Stimulated activated CD8-positive, alpha-beta memory T cell treated with anti-CD3 and anti-CD28 coated beads, Interleukin-4, amount 100 ng/mL, for 4 hours (primary cell): ENCODE measurements at places on chromosomes 7 and 10.

- no peak for DNase-seq
Measured at GRCh38 chr7:157678501-157678900, 341.7 kb downstream of the DNAJB6 start.

GRCh38 chr7:47377741-47378140 lies 204.2 kb downstream of the TNS3 start:
- no peak for DNase-seq

DNA sequence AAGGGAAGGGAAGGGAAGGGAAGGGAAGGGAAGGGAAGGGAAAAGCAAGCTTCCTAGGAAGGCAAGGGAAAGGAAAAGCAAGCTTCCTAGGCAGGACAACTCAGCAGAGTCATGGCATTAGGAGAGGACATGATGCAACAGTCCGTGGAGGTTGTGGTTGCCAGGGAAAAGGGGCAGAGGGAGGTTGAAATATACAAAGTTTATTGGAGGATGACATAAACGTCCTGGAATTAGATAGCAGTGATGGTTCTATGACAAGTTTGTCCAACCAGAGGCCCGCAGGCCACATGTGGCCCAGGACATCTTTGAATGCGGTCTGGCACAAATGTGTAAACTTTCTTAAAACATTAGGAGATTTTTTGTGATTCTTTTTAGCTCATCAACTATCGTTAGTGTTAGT lies 59.8 kb upstream of the OPN4 start:
- DNase-seq: no peak

DNA sequence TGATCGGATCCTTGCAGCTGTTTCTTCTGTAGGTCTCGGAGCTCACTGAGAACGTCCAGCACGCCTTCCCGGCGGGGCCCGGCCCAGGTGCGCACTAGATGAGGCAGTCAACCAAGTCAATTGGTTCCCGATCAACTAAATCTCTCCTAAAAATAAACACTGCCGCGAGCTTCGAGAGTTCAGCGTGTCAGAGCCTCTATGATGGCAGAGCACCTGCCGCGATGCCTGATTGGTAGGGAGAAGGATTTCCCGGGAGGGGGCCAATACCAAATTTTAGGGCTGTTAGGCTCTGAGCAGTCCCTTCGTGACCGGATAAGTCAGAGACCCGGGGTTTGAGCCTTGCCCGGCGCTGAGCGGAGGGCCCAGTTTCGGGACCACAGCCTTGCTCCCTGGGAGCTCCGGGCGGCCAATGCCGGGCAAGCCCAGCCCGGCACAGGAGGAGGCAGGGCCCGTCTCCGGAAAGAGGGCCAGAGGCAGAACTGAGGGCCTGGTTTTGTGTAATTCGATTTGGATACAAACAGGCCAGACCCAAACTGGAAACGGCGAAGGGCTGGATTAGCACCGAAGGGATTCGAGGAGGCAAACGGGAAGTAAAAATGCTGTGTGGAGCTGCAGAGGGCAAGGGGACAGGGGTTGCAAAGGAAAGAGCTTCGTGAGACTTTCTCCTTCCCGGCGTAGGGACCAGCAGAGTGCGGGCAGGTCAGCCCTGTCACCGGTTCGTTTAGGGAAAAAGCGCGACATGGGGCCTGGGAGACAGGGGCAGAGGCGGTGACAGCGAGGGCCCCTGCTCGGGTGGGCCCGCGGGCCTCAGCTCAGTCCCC lies 569 bp downstream of the SLC26A5 start:
- DNase-seq: no peak

- DNase-seq: no peak
Measured at GRCh38 chr7:3349126-3349525, 48.1 kb downstream of the SDK1 start.

- DNase-seq: no peak
Measured at GRCh38 chr7:87316846-87317552, 28.5 kb upstream of the CROT start.

- DNase-seq: no peak
Measured at GRCh38 chr7:7654964-7655715, 14.6 kb downstream of the UMAD1 start.

GRCh38 chr7:96855691-96856090 lies 146.0 kb upstream of the SEM1 start:
- no peak for DNase-seq
